Lower leg skin (tissue), 4 donors: ENCODE measurements at places on chromosomes 11 and 22. TPM values are rescaled to one million over a fixed set of nuclear protein-coding genes. Genes with fewer than 3 reads are reported as not detected.
A peak's percentile ranks its signal among the peaks of the same experiment; 100 is the strongest.

EXPH5 gene
- 122 TPM for total RNA-seq

SVIP gene
- 9.5 TPM for total RNA-seq

DNA sequence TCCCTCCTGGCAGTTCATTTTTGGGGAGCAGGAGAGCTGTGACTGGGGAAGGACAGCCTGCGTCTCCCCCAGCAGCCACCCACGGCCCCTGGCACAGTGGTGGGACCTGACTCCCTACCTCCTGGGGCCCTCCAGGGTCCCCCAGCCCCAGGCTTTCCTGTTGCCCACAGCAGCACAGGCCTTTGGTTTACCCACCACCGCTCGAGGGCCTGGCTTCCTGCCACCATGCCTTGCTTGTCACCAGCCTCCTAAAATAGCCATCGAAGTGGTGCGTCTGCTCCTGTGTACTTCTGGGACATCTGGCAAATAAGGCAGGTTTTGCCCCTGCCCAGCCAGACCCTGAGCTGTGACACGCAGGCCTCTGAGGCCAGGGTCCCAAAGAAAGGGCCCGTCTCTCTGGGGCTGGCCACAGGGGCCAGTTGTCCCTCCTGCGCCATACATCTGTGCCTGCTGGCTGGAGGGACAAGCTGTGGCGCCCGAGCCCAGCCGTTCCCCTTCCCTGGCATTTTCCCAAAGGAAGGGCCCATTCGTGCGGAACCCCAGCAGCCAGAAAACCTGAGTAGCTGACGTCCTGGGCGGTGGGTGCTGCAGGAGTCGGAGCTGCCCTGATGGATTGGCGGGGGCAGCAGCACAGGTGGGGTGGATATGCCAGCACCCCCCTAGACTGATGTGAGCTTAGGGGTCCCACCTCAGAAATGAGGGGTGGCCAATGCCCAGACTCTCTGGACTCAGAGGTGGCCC lies 14.6 kb downstream of the PHLDA2 start:
- no peak for DNase-seq

- no peak for DNase-seq
These were observed 7.3 kb downstream of the PARVB start for GRCh38 chr22:44031158-44031952.

DNA sequence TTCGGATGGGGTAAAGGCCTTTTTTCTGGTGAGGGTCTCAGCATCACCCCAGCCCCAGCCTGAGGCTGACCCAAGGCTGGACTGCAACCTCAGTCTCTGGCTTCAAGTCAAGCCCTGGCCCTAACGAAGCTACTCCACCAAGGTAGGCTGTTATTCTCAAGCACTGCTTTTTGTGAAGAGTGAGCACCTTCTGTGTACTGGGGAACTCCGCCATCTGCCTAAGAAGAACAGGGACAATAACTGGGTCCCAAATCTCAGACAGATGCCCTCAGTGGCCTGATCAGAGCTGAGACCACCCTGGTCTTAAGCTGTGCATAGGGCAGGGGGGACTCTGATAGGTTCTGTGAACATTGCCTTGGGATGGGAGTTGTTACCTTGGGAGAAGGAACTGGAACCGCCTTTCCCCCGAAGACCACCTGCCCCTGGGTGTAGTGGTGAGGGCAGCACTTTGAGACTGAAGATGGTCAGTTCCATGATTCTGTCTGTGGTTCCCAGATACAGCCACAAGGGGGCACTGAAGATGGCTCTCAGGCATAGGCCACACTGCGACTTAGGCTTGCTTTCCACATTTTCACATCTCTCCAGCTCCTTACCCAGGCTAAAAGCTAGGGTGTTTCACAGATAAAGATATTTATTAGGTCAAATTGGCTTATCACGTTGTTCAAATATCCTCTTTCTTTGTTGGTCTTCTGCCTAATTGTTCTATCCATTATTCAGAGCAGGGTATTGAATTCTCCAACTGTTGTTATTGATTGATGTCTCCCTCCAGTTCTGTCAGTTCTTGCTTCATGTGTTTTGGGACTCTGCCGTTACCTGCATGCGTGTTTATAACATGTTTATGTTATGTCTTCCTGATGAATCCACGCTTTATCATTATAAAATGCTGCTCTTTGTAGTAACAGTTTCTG lies 11.8 kb upstream of the UVRAG start:
- DNase-seq = peak; percentile 78
